ENCODE measurements at places on chromosomes 6 and 20.

DNA sequence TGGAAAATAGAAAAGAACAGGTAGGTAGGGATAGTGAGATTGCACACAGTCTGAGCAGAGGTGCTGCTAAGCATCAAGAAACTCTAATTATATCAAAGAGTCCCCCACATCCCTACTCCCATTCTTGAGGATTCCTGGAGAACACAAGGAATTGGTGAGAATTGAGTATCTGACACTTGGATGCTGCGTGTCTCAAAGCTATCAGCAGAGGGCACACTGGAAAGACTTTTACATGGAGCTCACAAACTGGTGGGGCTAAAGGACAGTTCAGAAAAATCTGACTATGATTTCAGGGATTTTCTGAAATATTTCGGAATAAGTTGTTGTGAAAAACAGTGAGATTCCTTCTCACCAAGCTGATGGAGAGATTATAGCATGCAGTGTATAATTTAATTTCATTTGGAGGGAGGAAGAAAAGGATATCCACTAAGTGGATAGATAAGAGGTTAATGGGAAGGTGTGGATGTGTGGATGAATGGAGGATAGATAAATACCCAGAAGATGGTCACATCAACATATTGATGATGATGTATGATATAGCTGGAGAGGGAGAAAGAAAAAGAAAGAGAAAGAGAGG is 215.4 kb upstream of the DEFB112 start:
- no peak for DNase-seq

- DNase-seq, result peak; percentile 39
Observed at GRCh38 chr6:39228111-39228971, 934 bp downstream of the KCNK5 start.

DNA sequence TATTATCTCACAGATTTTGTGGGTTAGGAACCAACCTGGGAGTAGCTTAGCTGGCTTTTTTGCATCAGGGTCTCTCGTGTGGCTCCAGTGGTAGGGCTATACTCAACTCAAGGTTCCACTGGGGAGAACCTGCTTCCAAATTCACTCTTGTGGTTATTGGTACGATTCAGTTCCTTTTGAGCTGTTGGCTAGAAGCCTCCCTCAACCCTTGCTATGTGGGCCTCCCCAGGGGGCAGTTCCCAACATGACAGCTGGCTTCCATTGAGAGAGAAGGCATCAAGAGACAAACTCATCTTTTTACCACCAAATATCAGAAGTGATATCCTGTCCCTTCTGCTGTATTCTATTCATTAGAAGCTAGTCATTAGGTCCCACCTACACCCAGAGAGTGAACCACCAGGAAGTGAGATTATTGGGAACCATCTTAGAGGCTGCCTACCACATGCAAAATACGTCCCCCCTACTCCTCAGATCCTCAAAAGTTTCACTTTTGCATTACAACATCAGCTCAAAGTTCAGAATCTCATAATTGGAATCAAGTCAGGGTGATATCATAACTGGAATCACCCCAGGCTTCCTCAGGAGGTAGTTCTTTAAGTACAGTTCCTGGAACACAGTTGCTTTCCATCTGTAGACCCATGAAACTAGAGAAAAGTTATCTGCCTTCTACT is 30.9 kb downstream of the MKKS start:
- DNase-seq, result no peak

GRCh38 chr6:62714112-62714511 is 428.1 kb upstream of the KHDRBS2 start:
- DNase-seq, result no peak

- peak; percentile 56 for DNase-seq
Observed at GRCh38 chr20:40741507-40742106, 52.6 kb upstream of the MAFB start.

GRCh38 chr6:47535316-47536225 is 58.0 kb downstream of the CD2AP start:
- DNase-seq, result peak; percentile 9

DNA sequence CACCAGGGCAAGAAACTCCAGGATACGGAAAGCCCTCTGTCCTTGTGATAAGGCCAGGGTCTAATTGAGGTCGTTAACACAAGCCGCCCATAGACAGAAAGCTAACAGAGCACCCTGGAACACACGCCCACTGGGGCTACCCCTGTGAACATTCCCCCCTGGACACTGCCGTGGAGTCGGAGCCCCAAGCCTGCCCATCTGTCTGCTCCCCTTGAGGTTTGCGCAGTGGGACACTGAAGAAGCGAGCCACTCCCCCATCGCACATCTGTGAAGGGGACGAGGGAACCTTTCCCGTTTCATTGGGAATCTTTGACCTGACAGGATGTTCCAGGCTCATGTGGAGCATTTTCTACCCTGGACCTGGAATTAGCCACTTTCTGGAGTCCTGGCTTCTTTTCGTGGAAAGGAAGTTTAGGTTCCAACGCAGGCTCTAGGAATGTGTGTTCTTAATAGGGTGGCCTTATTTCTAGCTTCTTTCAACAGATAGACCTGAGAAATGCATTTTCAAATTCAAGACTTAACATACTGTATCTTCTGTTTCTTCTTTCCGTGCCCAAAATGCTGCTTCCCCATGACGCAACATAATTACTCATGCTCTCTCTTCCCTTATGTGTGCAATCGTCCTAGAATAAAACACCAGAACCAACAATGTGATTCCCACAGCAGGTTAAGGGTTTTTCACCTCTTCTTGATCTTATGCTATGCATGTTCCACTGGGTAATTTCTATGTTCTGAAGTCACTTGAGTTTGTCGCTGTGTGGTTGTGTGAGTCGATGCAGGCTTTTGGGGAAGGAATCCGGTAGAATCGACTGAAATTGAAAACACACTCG is 161.1 kb downstream of the ERMARD start:
- no peak for DNase-seq

- DNase-seq, result no peak
Observed at GRCh38 chr6:148878683-148879082, 131.9 kb downstream of the UST start.

- DNase-seq, result no peak
Observed at GRCh38 chr20:38833857-38834164, 28.3 kb downstream of the PPP1R16B start.

DNA sequence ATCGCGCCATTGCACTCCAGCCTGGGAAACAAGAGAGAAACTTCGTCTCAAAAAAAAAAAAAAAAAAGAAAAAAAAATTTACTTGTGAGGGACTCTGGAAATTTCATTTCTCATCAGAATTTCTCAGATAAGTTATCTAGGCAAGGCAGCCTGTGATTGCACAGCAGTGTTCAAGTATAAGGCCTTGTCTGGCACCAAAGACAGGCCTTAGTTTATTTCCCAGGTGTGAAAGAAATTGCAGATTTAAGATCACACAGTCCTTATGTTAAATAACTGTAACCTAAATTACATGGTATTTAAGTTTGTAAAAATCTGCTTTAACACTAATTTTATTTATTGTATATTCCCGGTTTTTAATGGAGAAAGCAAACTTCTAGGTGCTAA is 34.8 kb downstream of the HFE start:
- no peak for DNase-seq

DNA sequence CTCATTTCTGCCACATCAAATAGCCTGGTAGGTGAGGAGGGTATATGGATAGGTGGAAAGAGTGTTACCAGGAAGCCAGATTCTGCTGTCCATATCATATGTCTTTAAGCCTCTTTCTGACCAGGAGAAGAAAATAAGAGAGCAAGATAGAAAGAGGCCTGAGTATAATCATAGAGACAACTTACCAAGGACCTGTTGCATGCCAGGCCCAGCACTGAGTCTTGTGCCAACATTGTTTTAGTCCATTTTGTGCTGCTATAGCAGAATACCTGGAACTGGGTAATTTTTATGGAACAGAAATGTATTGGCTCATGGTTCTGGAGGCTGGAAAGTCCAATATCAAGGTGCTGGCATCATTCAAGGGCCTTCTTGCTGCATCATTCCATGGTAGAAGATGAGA is 7.3 kb upstream of the ADA start:
- DNase-seq, result no peak

GRCh38 chr6:21377356-21377755 is 216.2 kb upstream of the SOX4 start:
- no peak for DNase-seq

DNA sequence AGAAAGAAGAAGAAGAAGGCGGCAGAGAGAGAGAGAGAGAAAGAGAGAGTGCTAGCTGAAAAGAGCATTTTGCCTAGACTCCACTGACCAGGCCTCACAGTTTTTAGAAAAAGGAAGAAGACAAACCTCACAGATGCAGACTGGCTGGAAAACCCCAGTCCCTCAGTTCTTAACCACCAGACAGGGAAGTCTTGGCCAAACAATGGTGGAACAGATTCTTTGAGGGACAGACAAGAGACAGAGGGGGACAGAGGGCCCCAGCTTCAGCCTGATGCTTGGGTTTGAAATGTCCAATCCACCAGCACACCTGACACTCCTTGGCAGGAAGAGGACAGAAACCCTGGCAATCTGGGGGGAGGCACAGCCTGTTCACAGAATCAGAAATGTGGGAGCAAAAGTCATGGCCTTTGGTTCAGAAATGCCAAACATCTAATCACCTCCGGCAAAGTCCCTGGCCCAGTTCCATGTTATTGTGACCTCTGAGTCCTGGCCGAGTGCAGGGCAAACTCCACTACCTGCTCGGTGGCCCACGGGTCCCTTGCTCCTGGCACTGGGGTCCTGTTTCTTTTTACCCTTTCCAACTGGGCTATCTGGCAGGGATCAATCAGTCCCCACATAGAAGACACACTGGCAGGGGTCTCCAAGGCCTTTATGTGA is 235.2 kb downstream of the LY86 start:
- DNase-seq, result no peak

DNA sequence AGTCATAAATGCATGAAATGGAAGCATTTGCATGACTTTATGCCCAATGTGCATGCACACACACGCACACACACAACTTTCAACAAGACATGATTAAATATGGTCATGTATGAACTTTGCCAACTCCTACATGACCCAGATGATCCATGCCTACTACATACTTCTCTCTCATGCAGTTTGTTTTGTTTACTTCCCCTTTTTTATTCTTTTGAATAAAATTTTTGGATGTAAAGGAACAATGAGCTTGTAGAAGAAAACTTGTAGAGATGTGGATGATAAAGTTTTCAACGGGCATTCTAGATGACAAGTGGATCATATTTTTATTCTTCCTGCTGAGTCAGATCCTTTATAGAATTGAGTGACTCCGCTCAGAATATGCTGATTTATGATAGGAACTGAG is 50.8 kb upstream of the AIG1 start:
- no peak for DNase-seq

DNA sequence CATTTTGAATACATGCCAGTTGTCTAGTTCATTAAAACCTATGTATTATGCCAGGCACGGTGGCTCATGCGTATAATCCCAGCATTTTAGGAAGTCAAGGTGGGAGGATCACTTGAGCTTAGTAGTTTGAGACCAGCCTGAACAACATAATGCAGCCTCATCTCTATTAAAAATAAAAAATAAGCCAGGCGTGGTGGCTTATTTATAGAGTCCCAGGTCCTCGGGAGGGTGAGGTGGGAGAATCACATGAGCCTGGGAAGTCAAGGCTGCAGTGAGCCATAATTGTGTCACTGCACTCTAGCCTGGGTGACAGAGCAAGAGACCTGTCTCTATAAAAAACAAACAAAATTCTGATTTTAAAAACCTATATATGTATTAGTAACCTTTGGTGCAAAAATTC is 27.5 kb downstream of the ORC3 start:
- no peak for DNase-seq

DNA sequence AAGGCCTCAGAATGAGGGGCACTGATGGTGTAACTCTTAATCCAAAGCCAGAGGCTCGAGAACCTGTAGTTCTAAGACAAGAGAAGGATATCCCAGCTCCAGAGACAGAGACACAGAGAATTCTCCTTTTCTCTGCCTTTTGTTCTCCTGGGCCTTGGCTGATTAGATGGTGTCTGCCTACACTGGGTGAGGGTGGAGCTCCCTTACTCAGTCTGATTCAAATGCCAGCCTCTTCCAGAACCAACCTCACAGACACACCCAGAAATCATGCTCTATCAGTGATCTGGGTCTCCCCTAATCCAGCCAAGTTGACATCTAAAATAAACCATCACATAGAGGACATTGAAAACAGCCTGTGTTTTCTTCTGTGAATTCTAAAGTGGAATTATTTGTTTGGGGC is 68.0 kb upstream of the SMIM28 start:
- no peak for DNase-seq

DNA sequence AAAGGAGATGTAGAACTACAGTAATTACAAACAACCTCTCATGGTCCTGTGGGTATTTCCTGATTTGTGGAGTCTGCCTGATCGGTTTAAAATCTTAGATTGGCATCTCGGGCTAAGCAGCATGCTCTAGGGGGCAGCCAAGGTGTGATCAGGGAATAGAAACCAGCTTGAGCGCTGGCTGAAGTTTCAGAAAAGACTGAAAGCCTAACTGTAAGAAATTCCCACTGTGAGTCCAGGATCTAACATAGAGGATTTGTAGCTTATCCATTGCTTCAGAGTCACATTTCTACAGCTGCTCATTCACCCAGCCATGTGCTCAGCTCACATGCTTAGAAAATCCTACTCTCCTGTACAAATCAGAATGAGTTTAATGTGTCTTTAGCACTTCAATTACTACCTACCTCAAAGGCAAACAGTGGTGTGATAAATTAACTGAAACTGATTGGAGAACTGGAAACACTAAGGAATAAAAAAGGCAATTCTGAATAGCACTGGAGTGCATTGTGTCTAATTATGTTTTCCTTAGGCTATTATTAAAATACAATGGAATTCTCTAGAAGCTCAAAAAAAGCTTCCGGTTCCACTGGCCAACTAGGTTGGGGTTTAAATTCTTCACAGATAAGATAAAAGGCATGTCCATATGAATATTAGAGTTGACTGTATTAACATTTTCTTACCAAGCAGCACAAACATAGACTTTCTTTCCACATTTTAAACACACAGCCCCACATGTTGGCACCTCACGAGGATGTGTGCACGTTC is 73.8 kb upstream of the MPC1 start:
- no peak for DNase-seq

DNA sequence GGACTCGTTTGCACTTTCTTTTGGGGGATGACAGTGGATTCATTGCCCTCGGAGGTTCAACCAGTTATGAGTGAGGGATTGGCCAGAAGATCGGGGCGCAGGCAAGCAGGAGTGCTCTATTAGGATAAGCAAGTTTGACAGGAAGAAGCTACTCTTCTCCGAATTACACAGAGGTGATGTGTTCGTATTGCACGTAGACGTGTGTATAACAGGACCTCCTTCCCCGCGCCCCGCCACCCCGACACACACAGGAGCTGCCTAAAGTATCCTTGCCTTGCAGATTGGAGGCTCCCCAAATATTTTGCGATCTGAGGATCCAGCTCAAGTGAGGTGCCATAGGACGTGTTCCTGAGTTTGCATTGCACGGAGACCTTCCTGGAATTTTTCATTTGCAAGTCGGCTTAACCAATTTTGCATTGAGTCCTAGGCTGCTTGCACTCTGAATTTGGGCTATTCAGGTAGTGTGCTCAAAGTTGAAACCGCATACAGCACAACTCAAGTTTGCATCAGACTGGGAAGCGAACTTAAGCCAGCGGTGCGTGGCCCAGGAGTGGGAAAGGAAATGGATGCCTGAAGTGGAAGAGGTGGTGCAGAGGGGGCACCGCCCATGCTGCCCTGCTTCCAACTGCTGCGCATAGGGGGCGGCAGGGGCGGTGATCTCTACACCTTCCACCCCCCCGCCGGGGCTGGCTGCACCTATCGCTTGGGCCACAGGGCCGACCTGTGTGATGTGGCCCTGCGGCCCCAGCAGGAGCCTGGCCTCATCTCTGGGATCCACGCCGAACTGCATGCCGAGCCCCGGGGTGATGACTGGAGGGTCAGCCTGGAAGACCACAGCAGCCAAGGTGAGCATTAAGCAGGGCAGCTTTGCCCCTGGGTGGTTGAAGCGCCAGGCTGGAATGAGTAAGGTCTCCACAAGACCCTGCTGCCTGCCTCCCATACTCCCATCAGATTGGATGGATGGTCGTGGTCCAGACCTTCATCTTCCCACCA is 770 bp downstream of the TCF19 start:
- DNase-seq, result peak; percentile 41
